ENCODE measurements at places on chromosomes 2 and 18. TPM values are rescaled to one million over a fixed set of nuclear protein-coding genes. Genes with fewer than 3 reads are reported as not detected.
A peak's percentile ranks its signal among the peaks of the same experiment; 100 is the strongest.

- peak; percentile 51 for DNase-seq
These were observed 822 bp downstream of the UBE2E3 start for GRCh38 chr2:180980943-180981911.

DNA sequence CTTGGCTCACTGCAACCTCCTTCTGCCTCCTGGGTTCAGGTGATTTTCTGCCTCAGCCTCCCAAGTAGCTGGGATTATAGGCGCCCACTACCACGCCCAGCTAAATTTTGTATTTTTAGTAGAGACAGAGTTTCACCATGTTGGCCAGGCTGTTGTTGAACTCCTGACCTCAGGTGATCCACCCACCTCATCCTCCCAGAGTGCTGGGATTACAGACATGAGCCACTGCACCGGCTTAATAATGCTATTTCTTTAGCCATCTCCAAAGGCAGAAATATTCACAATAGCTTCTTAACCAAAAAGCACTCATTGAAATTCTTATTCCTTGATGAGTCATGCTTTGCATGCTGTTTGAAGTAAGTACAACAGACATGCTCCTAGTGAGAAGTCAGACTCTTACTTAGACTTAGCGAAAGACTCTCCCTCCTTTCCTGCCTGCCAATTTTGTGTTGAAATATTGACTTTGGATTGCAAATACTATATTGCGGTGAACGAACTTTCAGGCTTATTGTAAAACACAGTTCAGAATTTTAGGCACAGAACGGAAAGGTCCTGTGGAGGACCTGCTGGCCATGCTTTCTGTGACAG, 4.4 kb downstream of the ACTR3 start:
- no peak for DNase-seq

DNA sequence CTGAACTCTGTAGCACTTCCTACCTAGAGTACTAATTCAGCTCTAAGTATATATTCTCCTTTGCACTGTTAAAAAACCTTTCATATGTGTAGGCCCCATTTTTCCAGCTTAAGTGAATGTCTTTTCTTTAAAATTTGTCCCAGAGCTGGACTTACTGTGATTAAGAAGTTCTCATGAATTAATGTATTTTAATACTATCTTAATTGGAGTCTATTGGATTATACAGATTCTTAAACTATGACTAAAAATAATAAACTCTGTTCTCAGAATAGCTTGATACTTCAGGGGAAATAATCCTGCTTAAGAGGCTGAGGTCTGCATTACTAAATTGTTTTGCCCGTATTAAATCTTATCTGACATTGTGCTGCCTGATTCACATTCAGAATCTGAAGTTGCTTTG, 223.3 kb downstream of the RIT2 start:
- no peak for DNase-seq

- DNase-seq = no peak
These were observed 1.2 kb upstream of the ALPP start for GRCh38 chr2:232377319-232377718.

GRCh38 chr2:172348555-172349288, 78.7 kb upstream of the ITGA6 start:
- DNase-seq = no peak

DNA sequence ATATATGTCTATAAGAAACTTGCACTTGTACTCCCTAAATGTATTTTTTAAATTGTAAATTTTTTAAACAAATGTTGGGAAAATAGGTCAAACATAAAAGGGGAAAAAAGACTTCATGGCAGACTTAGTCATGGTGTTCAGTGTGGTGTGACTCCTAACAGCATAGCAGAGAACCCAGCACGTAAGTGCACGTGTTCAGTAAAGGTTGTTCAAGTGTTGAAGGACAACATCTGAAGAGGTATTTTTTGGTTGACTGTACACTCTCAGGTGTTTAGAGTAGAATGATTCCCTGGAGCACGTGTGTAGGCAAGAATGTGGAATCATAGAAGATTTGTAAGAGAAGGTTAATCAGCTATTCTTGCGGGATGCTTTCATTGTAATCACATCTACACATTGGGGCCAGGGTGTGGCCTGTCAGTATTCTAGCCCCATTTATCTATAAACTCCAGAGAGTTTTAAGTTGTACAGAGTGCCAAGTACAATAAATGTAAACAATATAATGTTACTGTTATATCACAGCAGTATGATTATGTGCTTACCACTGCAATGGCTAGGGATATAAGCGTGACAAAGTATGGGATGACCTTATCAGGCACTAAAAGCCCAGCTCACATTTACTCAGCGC, 106.8 kb downstream of the CRIM1 start:
- no peak for DNase-seq

DNA sequence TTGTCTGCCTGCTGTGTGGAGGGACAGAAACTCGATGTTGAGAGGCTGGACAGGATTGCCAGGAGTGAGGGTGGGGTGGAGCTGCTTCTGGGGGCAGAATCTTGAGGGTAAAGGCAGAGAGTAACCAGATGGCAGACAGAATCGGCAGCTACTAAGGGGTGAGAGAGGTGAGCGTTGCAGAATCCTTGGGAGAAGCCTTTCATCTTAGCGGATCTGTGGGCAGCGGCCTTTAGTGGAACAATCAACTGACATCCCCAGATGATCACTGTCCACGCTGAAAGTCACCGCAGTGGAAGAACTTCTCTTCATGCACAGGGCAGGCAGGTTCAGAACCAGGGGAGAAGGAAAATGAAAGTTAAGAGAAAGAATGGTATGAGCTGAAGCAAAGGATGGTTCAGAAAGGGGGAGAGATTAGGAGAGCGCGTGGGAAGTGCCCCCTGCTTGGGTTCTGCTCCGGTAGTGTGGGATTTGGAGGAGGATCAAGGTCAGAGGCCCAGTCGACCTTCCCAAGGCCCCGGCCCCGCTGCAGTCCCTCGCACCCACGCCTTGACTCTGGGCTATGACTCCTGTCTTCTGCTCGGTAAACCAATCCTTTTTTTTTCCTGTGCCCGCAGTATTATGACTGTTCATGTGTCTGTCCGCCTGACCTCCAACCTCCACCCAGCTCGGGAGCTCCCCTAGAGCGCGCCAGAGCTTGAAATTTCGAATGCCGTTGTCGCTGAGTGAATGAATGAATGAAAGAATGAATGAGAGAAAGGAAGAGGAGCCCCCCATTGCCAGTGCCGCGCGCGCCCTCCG, 584 bp downstream of the BOLA3 start:
- DNase-seq = no peak

DNA sequence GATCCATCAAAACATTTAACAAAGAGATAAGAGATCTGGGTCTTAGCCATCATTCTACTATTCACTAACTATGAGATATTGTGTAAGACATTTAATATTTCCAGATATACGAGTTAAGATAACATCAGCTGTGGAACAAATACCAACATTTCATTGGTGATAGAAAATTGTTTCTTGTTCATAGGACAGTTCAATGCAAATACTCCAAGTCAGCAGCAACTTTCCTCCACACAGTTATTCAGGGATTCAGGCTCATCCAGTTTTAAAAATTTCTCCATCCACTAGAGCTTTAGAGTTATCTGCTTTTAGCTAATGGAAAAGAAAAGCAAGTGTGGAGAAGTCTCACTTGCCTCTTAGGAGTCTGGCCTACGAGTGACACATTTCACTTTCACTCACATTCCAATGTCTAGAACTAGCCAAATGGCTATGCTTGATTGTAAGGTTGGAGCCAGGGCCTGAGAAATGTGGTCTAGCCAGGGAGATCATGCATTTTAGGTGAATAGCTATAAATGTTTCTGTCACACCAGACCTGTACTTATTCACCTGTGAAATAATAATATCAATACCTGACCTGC, 119.3 kb upstream of the MAPRE2 start:
- DNase-seq = no peak

DNA sequence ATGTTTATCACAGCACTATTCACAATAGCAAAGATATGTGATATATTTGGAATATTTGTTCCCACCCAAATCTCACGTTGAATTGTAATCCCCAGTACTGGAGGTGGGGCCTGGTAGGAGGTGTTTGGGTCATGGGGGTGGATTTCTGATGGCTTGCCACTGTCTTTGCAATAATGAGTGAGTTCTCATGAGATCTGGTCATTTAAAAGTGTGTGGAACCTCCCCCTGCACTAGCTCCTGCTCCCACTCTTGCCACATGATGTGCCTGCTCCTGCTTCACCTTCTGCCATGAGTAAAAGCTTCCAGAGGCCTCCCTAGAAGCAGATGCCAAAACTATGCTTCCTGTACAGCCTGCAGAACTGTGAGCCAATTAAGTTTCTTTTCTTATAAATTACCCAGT, 72.2 kb upstream of the DYNC1I2 start:
- no peak for DNase-seq

DNA sequence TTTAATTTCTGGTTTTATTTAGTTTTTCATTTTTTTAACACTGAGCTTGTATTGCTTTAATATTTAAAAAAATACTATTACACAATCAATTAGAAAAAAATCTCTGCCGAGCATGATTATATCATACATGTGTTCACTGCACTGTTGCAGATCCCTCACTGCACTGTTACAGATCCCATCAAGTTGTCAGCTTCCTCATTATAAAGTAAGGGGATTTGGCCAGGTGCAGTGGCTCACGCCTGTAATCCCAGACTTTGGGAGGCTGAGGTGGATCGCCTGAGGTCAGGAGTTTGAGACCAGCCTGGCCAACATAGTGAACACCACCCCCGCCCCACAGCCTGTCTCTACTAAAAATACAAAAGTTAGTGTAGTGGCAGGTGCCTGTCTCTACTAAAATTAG, 33.0 kb upstream of the METTL21A start:
- DNase-seq = no peak

DNA sequence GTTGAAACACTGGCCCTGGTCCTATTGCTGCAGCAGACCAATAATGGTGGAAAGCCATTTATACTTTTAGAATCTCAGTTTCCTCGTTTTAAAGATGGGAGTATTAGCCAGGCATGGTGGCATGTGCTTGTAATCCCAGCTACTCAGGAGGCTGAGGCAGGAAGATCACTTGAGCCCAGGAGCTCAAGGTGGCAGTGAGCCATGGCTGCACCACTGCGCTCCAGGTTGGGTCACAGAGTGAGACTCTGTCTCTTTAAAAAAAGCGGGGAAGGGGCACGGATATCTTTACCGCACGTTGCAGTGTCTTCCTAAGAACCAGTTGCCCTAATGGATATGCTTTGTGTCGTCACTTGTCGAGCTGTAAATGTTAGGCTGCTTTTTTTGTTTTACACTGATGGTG, 8.3 kb downstream of the MTCL1 start:
- DNase-seq = no peak

DNA sequence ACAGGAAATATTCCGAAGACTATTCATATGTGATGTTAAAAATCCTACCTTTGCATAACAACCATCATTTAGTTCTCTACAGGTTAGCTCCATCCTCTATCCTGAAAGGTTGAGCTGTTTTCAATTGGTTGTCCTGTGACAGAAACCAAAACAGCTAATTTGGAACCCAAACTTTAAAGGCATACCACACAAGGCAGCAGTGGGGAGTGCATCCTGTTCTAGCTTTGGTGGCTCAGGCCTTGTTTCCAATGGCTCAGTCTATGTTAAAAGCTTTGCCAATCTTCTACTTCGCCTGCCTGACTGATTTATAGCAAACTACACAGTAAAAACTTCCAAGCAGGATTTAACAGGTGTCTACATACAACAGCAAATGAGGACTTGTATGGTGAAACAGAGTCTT, 3.2 kb downstream of the CD226 start:
- no peak for DNase-seq

DNA sequence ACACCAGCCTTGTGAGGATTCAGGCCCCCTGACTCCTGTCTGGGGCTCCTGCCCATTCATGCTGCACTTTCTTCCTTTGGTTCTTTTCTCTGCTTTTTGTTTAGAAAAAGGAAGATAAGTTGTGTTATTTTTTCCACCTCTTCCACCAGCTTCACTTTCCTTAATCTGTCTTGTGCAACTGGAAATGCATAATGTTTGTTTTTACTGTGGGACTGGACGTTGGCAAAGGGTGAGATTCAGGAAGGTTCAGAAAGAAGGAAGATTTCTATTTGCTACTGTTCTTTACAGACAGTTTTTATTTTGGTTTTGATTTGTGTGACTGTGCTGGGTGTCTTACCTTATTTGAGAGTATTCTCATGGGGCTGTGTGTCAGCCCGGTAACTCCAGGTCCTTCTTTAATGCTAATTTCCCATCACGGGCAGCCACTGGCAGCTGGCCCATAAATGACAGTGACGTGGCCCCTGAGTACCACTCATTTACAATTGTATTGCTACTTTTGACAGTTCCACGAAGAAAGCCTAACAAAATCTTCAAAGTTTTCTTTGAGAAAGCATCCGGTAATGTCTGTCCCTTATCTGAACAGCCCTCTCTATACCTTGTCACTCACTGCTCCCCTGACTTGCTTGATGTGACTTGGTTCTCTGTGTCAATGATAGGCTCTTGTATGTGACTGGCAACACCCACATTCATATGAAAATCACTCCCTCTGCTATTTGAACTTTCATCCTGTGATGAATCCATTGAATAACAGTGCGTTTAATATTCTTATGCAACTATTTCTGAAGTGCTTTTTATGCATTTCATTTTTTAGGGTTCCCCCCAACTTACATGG, 32.7 kb downstream of the RHBDD1 start:
- DNase-seq = no peak

DNA sequence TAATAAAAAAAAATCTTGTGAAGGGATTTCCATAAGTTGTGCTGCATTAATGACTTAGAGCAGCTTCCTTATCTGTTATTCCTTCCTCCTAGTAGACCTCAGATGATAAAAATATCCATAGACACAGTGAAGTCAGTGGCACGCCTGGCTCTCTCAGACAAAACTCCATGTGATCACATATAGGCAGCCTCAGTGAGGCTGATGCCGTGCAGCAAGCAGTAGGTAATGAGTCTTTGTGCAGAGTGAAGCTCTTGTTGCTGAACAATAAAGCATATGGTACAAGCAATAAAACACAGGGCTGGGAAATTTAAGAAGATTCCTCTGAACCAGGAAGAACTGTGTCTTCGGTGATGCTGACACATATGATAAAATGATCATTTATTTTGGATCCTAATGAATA, 102.7 kb downstream of the CSRNP3 start:
- peak; percentile 50 for DNase-seq

DNA sequence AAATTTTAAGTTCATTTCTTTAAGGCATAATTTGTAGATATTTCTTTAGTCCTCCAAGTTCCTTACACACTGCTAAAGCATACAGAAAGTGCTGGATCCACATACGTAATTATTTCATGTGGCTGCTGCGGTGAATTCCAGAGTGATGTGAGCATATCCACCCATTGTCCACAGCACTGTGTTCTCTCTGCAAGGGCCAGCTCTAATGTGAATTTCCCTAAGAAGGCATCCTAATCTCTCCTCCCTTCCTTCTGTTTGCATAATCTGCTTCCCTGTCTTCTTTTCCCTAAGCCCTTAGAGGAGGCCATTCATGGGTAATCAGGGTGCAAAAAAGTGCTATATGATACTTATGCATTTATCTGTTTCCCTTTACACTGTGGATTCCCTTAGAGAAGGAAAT, 57.2 kb downstream of the COBLL1 start:
- no peak for DNase-seq

- no peak for DNase-seq
These were observed 58.2 kb upstream of the REG3G start for GRCh38 chr2:78967294-78967693.

Gene TEX44
- total RNA-seq = not detected

Gene HRH4
- total RNA-seq = 0.21 TPM

Gene NEUROD1
- not detected for total RNA-seq

Gene ALMS1
- total RNA-seq = 37.3 TPM

Gene NBEAL1
- total RNA-seq = 66.0 TPM

Gene ACKR3
- total RNA-seq = 12.2 TPM

Gene POTEI
- 0.21 TPM for total RNA-seq

Gene SPR
- total RNA-seq = 8.4 TPM

Gene SERPINB10
- 7.0 TPM for total RNA-seq

Gene EVX2
- not detected for total RNA-seq

Gene EFHD1
- total RNA-seq = 4.9 TPM

Gene ABCG8
- total RNA-seq = not detected
